Activated effector memory CD4-positive, alpha-beta T cell treated with anti-CD3 and anti-CD28 coated beads, Interleukin-2, amount 50 U/mL, for 16 hours (primary cell): ENCODE measurements at places on chromosomes 11 and 22.

GRCh38 chr11:103076361-103076760 lies 15.6 kb downstream of the DCUN1D5 start:
- DNase-seq = no peak

DNA sequence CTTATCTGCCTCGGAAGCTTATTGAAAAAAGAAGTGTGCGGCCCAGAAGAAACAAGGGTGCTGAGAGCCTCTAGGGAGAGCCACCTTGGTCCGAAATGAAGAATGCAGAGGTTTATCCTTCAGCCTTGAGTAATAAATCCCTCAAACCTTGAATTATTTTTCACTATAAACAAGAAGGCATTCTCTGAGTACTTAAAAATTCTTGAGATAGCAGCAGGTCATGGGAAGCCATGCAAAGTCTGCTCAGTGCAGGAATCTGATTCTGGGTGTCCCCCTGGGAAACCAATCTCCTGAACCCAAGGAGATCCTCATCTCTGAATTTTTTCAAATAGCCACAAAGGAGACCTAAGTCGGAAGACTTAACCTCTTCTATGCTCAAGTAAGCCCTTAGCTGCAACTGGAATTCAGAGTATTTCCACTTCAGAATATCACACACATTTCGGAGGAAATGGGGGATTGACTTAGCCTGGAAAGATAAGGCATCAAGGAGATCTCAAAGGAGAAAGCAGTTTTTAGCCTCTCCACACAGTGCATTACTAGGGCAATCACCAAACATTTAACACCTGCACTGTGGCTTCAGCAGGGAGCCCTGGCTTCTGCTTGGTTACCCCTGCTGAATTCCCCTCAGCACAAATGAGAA lies 365.0 kb downstream of the ETS1 start:
- no peak for DNase-seq

DNA sequence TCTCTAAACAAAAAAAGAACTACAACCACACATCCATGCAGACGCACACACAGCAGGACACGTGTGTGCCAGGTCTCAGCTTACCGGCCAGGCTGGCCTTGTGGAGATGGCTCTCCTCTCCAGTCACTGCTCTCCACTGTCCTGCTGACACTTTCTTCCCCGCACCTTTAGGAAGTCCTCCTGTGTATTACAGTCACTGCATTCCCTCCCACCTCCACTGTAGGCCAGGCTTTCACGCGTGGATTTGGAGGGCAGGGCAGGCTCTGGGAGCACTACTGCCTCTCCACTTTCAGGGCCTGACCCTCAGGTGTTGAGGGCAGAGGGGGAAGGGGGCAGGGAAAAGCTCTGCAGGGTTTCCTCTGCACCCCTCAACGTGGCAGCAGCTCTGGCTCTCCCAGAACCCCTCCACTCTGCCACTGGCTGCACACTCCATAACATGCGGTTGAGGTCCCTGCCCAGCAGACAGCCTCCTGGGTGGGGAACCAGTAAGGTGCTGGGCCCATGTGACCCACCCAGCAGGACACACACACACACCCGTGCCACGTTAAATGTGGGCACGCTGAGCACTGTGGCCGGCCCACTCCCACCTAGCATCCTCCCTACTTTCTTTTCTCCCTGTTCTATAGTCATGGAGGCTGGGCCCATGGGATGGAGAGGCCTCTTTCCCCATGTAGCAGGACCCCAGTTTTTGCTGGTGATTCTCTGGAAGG lies 107.0 kb upstream of the PITPNB start:
- DNase-seq = no peak

DNA sequence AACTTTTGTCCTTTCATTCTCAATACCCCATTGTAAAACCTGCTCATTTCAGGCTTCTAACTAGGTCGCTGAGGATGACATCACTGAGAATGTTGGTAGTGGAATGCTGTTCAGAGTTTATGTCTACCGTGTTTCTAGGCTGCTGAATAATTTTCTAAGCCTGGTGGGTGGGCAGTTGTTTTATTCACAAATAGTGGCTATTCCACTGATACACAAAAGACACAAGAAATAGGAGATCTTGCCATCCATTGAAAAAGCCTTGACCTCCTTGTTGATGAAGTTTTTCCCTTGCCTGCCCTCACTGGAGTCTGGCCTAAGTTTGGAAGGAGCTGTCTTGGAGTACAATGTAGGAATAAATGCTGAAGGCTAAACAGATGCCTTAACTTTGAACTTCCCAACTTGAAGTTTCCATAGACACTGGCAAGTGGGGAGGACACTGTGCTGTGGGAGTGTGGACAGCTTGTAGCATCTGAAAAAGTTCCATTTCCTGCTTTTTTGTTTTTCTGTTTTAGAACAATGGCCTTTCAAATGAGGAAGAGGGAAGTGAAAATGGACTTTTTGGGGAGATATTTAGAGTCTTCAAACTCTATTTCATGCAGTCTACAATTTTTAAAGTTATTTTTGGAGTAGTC lies 59.2 kb downstream of the TRIM44 start:
- DNase-seq = no peak

- DNase-seq = no peak
These were observed 16.7 kb upstream of the PISD start for GRCh38 chr22:31678748-31679147.

- no peak for DNase-seq
These were observed 50.8 kb downstream of the HIPK3 start for GRCh38 chr11:33307984-33308383.

DNA sequence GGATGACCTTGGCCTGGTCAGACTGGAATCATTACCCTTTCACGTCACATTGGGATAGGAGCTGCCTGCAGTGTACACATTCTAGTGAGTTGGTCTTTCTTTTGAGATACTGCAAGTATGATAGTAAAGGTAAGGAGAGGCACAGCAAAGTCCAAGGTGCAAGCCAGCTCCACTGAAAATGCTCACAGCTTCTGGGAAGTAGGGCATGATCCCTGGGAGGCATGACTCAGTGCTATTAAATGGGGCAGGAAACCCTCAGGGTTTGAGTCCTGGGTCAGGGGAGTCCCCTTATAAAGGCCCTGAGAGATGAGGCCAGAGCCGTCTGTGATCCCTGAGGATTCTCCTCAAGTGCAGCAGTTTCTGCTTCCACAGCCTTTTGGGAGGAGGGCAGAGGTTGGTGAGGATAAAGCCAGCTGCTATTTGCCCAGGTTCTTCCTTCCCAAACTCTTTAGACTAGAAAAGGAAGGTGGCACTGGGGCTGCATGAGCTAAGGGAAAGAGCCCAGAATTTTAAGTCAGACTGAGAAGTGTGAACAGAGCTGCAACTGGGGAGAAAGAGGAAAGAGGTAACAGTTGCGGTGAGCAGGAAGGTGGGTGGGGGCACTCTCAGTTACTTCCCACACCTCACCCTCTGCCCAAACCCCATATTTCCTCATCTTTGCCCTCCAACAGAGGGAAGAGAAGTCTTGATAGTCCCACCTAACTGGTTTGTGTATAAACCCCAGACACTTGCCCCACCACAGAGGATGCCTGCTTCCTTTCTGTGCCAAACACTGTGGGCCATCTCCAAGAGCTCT lies 14.4 kb upstream of the OR52K1 start:
- no peak for DNase-seq

GRCh38 chr11:76160856-76161255 lies 45.4 kb downstream of the WNT11 start:
- no peak for DNase-seq

GRCh38 chr11:103898577-103899336 lies 137.7 kb upstream of the DDI1 start:
- DNase-seq = no peak

DNA sequence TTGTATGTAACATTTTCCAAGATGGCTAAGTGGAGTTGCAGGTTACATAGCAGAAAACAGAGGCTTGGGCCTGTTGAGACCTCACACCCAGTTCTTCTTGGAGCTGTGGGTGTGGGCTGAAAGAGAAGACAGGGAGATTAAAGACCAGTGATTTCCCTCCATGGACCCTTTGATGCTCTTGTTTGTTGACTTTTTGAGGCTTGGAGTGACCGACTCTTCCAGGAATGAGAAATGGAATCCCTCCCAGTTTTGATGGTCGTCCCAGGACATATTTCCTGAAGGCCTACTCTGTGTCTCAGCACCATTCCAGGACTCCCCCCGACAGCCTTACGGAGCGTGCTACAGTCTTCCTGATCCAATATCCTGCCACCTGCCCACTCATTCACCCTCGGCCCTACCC lies 96.9 kb downstream of the PTPRJ start:
- DNase-seq = no peak

DNA sequence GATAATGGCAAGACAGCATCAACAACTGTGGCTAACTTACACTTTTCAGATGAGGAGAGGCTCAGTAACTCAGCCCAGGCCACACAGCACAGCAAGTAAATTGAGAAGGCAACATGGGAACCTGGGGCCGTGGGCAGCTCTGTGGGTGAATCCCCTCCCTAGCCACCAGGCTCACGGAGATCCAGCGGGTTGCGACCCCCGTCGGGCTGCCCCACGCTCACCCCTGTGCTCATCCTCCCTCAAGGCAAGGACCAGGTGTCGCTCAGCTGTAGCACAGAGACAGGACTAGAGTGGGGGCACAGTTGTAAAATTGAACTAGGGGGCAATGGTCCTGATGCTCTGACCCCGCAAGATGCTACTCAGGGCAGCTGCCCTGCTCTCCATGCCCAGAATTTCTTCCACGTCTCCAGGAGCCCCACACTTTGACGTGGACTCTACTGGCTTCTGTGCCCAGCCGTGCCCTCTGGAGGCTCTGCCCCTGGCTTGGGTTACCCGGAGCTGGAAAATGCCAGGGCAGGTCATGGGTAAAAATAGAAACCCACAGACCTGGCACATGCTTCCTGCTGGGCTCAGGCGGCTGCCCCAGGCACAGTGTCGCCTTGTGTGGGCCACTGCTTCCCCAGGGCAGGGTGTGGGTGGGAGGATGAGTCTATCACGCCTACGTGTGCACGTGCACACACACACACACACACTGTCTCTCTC lies 9.0 kb downstream of the TUBA8 start:
- no peak for DNase-seq

DNA sequence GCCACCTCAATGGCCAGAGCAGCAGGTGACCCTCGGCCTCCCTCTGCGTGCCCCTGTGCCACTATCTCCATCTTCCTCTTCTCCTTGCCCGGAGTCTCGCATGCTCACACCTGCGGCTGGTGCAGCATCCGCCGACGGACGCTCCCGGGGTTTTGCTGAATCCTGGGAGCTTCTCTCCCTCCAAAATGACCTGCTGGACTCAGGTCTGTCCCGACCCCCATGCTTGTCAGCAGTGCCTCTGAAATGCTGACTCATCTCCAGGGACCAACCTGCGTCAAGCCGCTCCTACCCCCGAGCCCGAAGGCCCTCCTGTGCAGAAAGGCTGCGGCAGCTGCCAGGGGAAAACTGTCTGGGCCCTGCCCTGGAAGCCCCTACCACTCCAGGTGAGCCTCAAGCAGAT lies 58.4 kb downstream of the CELSR1 start:
- no peak for DNase-seq

DNA sequence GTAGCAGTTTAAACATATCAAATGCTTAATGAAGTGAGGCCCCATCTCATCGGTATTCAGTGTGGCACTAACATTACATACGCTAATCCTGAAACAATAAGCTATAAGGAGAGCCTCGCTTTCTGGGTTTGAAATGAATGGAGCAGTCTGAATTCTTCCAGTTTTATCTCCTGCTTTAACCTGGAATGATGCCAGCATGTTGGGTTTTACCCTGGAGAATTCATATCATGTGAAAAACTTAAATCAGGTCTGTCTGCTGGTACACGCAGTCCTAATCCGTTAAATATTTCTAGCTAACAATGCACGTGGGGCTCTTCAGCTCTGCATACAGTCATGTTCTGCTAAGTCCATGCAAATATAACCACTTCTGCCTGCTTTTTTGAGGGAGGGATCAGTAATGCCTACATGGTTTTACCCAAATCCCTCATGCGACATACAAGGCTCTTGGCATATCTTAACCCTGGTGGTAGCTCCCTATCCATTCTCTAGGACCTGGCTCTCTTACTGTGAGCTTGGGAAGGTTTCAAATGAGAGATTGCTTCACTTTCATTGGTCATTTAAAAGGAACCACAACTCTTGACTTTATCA lies 92.7 kb downstream of the COMMD9 start:
- DNase-seq = no peak

GRCh38 chr22:50705851-50706351 lies 32.1 kb upstream of the ACR start:
- no peak for DNase-seq

GRCh38 chr22:24601217-24602104 lies 1.5 kb upstream of the GGT1 start:
- no peak for DNase-seq

GRCh38 chr11:133832096-133832990 lies 13.0 kb downstream of the SPATA19 start:
- DNase-seq = no peak

DNA sequence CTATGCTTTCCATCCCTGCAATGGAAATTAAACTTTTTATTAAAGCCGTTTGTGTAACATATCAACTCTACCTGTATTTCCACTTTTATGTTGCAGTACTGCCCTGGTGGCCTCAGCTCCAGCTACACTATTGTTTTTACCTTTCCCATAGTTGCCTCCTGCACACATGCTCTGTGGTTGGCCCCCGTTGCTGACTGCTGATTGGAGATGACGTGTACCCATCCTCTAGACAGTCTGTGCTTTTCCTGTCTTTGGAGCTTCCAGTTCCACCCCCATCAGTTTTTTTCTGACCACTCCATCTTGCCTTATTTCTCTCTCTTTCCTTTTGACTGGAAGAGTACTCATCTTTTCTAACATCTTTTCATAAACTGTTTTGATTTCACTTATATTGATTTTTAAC lies 123.8 kb downstream of the TEAD1 start:
- no peak for DNase-seq

- DNase-seq = no peak
These were observed 81.6 kb downstream of the MED15 start for GRCh38 chr22:20588843-20589581.

DNA sequence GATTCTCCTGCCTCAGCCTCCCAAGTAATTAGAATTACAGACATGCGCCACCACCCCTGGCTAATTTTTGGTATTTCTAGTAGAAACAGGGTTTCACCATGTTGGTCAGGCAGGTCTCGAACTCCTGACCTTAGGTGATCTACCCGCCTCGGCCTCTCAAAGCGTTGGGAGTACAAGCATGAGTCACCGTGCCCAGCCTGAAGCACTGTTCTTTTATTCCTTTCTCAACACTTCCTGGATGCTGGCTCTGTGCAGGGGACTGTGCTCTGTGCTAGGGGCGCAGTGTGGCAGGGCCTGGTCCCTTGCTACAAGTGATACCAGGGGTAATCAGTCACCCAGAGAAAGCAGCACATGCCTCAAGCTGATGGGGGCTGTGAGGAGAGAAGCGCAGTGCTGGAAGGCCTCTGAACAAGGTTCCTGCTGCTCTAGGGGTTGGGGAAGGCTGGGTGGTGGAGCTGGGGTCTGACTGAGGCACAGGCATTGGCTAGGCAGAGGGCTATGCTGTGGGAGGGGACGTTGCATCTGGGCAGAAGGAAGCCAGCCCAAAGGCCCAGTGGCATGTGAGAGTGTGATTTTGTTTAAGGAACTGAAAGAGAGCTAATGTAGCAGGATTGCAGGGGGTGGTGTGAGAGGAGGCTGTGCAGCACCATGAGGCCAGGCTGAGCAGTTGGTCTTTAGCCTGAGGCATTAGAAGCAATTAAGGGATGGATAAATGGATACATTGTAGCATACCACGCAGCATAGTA lies 42.5 kb downstream of the CABIN1 start:
- DNase-seq = no peak

- DNase-seq = no peak
These were observed 62.9 kb upstream of the PRODH start for GRCh38 chr22:18999008-18999407.
